ENCODE measurements at places on chromosomes 16 and 17.

DNA sequence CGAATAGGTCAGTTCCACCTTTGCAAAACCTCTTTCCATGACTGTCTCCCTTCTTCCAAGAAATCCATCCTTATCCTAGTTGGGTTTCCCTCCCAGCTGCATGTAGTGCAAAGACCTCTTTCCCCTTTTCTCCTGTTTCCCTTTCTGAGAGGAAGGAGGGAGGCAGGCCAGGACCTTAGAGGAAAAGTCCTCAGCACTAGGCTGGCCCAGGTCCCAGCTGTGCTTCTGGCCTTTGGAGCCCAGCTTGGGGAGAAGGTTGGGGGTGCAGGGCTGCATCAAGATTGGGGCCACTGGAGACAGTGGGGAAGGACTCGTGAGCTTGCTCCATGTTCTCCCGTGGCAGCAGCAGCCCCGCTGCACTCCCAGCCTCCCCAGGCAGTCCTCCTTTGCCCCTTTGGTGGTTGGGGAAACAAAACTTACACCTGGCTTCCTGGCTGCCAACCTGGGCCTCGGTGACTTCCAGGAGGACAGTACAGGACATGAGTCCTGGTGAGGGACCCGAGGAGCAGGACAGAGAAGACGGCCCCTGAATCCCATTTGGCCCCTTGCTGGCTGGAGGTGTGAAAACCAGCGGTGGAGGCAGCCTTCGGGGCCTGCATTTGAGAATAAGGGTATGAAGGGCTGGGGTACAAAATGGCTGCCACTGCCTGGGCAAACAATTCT, 481 bp downstream of the HEXIM2 start:
- no peak for DNase-seq

DNA sequence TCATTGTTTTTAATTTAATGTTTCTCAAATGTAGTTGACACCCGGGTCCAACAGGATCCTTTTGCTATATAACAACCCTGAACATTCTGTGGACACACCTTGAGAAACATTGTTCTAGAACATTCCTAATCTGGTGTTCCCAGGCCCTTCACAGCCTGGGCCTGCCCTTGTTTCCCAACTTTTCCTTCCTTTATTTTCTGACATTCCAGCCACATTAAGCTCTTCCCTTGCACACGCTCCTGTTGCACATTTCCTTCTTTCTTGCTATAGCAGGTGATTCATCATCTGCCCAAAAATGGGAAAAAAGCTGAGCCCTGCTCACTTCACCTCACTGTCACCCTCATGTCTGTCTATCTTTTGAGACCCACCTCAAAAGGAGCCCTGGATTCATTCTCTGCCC, 67.9 kb upstream of the MARCHF10 start:
- no peak for DNase-seq

GRCh38 chr17:78397681-78398101, 19.2 kb downstream of the PGS1 start:
- DNase-seq, result no peak

DNA sequence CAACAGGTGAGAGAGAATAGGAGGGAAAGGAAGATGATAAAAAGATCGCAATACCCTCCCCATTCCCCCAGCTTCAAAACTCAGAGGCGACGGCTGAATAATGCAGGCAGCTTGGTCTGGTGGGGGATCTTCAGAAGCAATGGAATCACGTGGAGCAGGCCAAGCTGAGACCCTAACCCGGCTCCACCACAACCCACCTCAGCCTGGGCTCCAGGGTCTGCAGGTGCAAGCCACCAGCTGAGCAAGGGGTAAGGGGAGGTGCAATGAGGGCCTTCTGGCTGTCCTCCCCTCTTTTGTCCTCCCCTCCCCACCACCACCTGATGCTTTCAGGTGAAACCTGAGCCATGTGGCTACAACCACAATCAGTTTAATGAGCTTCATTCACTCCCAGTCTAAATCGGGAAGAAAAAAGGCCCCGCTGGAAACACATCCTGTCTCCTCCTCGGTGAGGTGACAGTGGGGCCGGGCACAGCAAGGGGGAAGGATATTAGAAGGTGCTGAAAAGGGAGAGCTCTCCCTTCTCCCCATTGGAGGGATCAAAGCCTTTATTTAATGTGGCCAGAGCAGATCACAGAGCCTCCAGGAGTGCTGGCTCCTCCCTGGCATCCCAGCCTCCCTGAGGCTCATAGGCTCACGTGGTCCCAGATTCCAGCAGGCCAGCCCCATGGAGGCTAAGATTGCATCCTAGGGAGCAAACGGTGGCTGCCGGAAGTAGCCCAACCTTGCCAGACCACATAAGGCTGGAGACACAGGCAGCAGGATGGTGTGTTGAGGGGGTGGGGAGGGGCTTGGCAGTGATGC, 261.0 kb downstream of the SOX9 start:
- DNase-seq, result no peak

DNA sequence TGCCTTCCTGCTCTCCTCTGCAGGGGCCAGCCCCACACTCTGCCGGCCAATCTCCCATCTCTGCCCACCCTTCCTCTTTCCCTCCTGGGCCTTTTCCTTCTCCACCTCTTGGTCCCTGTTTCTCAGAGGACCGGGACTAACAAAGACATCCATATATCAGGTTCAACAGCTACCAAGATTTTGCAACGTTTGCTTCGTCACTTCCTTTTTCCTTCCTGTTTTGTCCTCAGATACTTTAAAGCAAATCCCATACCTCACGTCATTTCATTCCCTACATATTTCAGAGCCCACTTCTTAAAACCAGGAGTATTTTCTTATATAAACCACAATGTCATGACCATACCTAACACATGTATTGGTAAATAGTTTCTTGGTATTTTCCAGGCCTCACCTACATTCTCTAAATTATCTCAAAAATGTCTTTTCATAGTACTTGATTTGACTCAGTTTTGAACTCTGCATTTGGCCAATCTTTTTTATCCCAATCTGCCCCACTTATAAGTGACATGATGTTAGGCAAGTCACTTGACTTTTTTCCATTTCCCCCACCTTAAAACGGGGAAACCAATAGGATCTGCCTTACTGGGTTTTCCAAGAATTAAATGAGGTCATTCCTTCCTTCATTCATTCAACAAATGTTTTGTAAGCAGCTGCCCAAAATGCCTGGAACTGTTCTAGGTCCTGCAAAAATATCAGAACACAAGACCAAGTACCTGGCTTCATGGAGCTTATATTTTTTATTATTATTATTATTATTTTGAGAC, 7.2 kb upstream of the USP10 start:
- no peak for DNase-seq

- no peak for DNase-seq
These were observed 131.5 kb upstream of the TNRC6C start for GRCh38 chr17:77827039-77827438.

DNA sequence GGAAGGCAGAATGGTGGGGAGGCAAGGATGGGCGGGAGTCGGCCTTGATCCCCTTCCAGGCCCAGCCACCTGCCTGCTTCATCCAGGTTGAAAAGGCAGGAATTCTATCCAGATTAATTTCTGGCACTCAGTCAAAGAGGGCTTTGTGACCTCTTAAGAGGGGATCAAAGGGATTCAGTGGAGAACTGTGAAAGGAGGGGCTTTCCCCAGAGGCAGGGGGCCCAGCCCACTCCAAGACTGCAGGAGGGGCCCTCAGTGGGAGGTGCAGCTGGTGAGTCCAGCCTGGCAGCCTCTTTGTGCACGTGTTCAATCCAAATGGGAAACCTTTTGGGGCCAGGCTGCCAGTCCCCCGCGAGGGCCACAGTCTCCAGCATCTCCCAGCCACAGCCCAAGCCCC, 148.5 kb upstream of the PLCG2 start:
- DNase-seq, result peak; percentile 54

GRCh38 chr17:71725811-71726210, 395.0 kb upstream of the SOX9 start:
- DNase-seq, result no peak

DNA sequence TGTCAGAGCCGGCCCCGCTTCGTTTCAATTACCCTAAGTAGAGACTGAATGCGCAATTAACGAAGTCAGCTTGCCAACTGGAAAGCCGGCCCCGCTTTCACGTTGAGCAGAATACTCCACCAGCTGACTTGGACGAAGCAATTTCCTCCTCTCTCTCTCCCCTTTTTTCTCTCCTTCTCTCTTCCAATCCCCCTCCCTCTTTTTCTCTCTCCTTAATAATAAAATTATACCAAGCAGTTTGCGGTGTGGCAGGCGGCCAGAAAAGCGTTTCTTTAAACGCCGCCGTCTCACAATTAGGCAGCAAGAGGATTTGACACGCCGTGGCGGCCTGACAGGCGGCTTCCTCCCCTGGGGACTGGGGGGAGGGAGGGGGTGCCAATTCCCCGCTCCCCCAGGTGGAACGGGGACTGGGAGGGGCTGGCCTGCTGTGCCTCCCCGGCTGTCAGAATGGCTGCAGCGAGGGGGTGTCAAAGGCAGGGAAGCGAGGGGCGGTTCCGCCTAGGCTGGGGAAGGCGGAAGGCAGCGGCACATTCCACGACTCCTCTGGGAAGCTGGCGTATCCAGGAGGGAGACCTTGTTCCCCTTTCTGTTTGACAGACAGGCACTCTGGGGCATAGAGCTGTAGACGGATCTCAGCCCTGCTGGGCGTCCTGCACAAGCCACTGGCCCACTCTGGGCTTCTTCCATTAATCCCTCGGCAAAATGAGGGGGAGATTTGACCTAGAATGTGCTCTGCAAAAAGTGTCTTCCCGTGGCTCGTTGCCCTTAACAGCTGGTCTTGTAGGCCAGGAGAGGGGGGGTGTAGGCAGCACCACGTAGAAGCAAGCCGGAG, 52.7 kb downstream of the SREBF1 start:
- DNase-seq, result peak; percentile 75

DNA sequence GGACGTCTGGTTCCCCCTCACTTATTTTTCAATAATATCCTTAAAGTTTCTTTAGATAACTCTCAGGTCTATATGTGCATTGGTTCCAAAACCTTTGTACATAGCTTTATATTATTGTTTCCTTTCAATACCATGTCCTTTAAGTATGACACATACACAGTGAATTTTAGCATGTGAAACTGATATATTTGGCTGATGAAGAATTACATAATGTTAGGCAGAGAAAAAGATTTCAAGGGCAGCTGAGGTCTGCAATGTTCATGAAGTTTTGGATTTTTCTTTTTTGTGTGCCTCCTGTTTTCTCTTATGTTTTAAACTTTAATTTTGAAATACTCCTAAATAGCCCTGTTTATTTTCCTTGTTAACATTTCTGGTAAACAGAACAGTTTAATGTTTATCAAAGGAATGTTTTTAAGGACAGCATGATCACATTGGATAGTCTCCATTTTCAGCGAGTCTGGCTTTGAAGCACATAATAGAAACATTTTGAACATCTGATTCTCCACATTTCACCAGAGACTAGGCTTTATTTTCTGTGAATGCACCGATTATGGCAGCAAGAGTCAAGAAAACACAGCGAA, 32.9 kb upstream of the FBXO47 start:
- no peak for DNase-seq

GRCh38 chr16:2191446-2191706, 5.0 kb downstream of the CASKIN1 start:
- DNase-seq, result no peak

DNA sequence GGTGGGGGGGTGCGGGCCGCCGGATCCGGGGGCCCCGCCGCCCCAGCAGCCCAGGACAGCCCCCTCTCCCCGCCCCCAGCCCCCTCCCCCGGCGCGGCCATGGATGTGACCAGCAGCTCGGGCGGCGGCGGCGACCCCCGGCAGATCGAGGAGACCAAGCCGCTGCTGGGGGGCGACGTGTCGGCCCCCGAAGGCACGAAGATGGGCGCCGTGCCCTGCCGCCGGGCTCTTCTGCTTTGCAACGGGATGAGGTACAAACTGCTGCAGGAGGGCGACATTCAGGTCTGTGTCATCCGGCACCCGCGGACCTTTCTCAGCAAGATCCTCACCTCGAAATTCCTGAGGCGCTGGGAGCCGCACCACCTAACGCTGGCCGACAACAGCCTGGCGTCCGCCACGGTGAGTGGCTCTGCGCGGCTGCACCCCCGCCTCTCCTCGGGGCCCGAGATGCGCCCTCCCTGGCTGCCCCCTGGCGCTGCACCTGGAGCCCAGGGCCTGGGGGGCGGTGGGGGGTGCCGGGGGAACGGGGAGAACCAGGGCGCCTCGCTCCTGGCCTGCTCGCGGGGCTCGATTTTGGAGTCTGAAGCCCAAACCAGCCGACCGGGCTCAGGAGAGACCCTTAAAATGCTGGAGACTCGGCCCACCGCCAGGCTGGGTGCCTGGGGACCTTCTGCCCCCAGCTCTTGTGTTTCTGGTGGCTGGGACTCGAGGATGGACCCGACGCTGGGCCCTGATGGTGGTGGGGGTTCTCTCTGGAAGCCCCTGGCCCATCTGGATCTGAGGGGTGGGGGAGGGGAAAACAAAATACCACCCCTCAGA, 744 bp downstream of the CMIP start:
- DNase-seq, result no peak

- no peak for DNase-seq
These were observed 261 bp upstream of the B4GALNT2 start for GRCh38 chr17:49132317-49132698.

GRCh38 chr17:1471911-1472821, 16.1 kb upstream of the CRK start:
- DNase-seq, result no peak

DNA sequence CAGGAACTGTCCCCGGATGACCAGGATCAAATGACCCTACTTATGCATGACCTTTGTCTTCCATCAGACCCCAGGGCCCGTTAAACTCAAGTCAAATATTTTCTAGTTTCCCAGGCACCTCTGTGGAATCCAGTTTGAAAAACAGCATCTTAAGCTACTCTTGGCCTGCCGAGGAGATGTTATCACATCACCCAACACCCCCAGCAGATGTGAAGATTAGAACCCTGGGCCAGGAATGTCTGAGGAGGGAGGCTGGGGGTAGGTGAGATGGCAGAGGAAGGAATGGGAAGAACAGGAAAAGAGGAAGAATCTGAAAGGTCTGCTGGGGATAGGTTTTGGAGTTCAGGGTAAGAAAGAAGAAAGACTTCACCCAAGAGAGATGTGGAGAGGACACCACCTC, 79.2 kb downstream of the AXIN2 start:
- no peak for DNase-seq

- no peak for DNase-seq
These were observed 38.8 kb upstream of the BHLHA9 start for GRCh38 chr17:1231456-1231855.

GRCh38 chr17:72764632-72765041, 327.9 kb downstream of the SLC39A11 start:
- DNase-seq, result no peak
